Smooth muscle cell of bladder (primary cell): ENCODE measurements at places on chromosomes 2 and 18. TPM values are rescaled to one million over a fixed set of nuclear protein-coding genes. Genes with fewer than 3 reads are reported as not detected.

Gene ALPI
- total RNA-seq: not detected in 2 replicates

Gene FAM124B
- under 0.01 and 0.14 TPM in 2 replicates for total RNA-seq

Gene CCDC68
- total RNA-seq: 6.9 and 27.0 TPM in 2 replicates

Gene IL1R2
- total RNA-seq: 1.1 and 1.7 TPM in 2 replicates

Gene DYNAP
- not detected in 2 replicates for total RNA-seq

Gene CFAP53
- 0.71 and 0.74 TPM in 2 replicates for total RNA-seq

Gene C2orf80
- not detected in 2 replicates for total RNA-seq

Gene FBXO15
- 1.0 and 1.1 TPM in 2 replicates for total RNA-seq

Gene ADRA2B
- total RNA-seq: 0.09 TPM in 1 of 2 replicates, not detected in the other

Gene HOXD4
- total RNA-seq: under 0.01 and 0.18 TPM in 2 replicates

Gene DPP10
- not detected in 2 replicates for total RNA-seq

Gene HOXD8
- total RNA-seq: 1.1 and 1.6 TPM in 2 replicates

Gene BOLL
- total RNA-seq: not detected in 2 replicates

Gene ASPRV1
- total RNA-seq: 0.14 and 0.28 TPM in 2 replicates

Gene MC5R
- total RNA-seq: not detected in 2 replicates

Gene MAP3K20
- 66.4 and 93.6 TPM in 2 replicates for total RNA-seq

Gene CPO
- total RNA-seq: 0.09 TPM in 1 of 2 replicates, not detected in the other

Gene RNF181
- 232 and 290 TPM in 2 replicates for total RNA-seq

Gene GALNT3
- 0.65 and 0.71 TPM in 2 replicates for total RNA-seq

Gene MYO7B
- total RNA-seq: not detected in 2 replicates

Gene MEP1B
- total RNA-seq: not detected in 2 replicates

Gene NXPH2
- total RNA-seq: 0.14 TPM in 1 of 2 replicates, not detected in the other

Gene RAPH1
- 12.1 and 22.6 TPM in 2 replicates for total RNA-seq

Gene CNGA3
- total RNA-seq: under 0.01 TPM in 1 of 2 replicates, not detected in the other

Gene GPR75
- 0.71 and 0.74 TPM in 2 replicates for total RNA-seq

Gene PXDN
- 254 and 356 TPM in 2 replicates for total RNA-seq
